ENCODE measurements at places on chromosomes 7 and 10. TPM values are rescaled to one million over a fixed set of nuclear protein-coding genes. Genes with fewer than 3 reads are reported as not detected.

The CALY gene
- total RNA-seq = not detected

The HOXA2 gene
- not detected for total RNA-seq

The NSUN5 gene
- total RNA-seq = 15.9 TPM

The TMEM72 gene
- total RNA-seq = not detected

GRCh38 chr7:48118041-48118440 lies 29.0 kb downstream of the UPP1 start:
- no peaks in the 10 kb centered on the region for H3K4me1 ChIP-seq
- no peak overlapping the region for H3K27ac ChIP-seq
- DNase-seq = no peak
- H3K36me3 ChIP-seq = no peaks in the 10 kb centered on the region
- no peak overlapping the region for H3K4me3 ChIP-seq

- no peaks in the 10 kb centered on the region for H3K36me3 ChIP-seq
- no peak for DNase-seq
- H3K4me3 ChIP-seq = no peak overlapping the region
- no peak overlapping the region for H3K27ac ChIP-seq
Observed at GRCh38 chr7:47771336-47771989, 176.8 kb downstream of the PKD1L1 start.

- no peak overlapping the region for H3K27ac ChIP-seq
- no peaks in the 10 kb centered on the region for H3K36me3 ChIP-seq
- no peaks in the 10 kb centered on the region for H3K27me3 ChIP-seq
Observed at GRCh38 chr7:43591558-43592180, 8.8 kb downstream of the STK17A start.

GRCh38 chr7:143514995-143515735 lies 37.5 kb downstream of the TAS2R41 start:
- peaks cover 23% of the 10 kb centered on the region for H3K4me1 ChIP-seq
- H3K36me3 ChIP-seq = no peaks in the 10 kb centered on the region

- no peak overlapping the region for H3K27ac ChIP-seq
- no peaks in the 10 kb centered on the region for H3K36me3 ChIP-seq
- DNase-seq = no peak
Observed at GRCh38 chr10:11819027-11819426, 4.1 kb upstream of the PROSER2 start.

GRCh38 chr10:124740369-124741280 lies 3.6 kb downstream of the FAM53B start:
- H3K36me3 ChIP-seq = no peaks in the 10 kb centered on the region
- peak overlapping the region; percentile 82 for H3K4me3 ChIP-seq
- peak; percentile 72 for DNase-seq
- no peaks in the 10 kb centered on the region for H3K27me3 ChIP-seq
- peak overlapping the region; percentile 93 for H3K27ac ChIP-seq

DNA sequence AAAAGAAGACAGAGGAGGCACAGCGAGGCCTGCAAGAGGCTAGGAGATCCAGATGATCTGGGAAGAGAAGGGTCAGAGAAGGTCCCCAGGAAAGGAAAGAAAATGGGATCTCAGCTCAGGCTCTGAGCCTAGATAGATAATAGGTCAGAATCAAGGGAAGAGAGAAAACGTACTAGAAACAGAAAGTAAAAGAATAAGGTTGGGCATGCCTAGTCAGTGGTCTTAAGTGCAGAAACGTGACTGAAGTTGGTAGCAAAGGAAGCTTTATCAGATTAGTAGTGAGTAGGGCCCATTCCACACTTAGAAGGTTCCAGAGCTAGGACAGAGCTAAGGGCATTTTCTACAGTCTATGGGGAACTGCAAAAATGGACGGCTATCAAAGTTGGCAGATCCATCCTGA lies 84.8 kb upstream of the ASAH2 start:
- peaks cover 2% of the 10 kb centered on the region for H3K36me3 ChIP-seq
- H3K27me3 ChIP-seq = no peaks in the 10 kb centered on the region
- no peak overlapping the region for H3K4me3 ChIP-seq
- H3K4me1 ChIP-seq = peaks cover 12% of the 10 kb centered on the region

DNA sequence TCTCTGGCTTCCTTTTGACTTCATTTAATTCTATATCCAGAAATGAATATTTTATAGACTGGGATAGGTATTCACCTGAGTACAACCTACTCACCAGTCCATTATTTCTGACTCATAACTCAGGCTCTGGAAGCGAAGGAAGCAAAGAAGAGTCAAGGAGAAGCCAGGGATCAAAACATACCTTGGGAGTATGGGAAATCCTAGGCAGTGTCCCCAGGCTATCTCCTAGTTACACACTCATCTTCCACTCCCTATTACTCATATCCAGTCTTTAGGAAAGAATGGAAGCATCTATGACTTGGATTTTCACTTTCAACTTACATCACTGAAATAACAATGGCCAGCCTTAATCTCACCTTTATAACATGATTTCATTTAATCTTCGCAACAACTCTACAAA lies 40.9 kb upstream of the ELAPOR2 start:
- no peak overlapping the region for H3K27ac ChIP-seq
- DNase-seq = no peak
- no peaks in the 10 kb centered on the region for H3K27me3 ChIP-seq
- no peaks in the 10 kb centered on the region for H3K4me1 ChIP-seq

DNA sequence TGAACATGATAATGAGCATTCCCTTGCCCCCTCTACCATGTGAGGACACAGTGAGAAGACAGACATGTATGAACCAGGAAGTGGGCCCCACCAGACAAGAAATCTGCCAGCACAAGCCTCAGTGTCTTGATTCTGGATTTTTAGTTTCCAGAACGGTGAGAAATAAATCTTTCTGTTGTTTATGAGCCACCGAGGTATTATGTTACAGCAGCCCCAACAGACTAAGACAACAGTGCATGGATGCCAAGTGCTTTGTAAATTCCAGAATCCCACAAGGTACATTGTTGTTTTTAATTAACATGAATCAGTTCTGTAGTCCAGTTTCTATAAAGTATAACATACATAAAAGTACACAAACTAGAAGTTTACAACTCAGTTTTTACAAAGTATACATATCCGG lies 162.2 kb downstream of the ARHGAP21 start:
- peaks cover 10% of the 10 kb centered on the region for H3K4me1 ChIP-seq
- no peaks in the 10 kb centered on the region for H3K36me3 ChIP-seq
- no peak overlapping the region for H3K4me3 ChIP-seq
- no peak for DNase-seq
- H3K27ac ChIP-seq = no peak overlapping the region
- H3K27me3 ChIP-seq = no peaks in the 10 kb centered on the region

GRCh38 chr10:19713800-19714525 lies 102.3 kb upstream of the PLXDC2 start:
- H3K27ac ChIP-seq = no peak overlapping the region
- H3K4me1 ChIP-seq = no peaks in the 10 kb centered on the region
- no peaks in the 10 kb centered on the region for H3K27me3 ChIP-seq
- no peaks in the 10 kb centered on the region for H3K36me3 ChIP-seq
- DNase-seq = no peak

Data from left ventricle myocardium inferior (tissue), 1 donor.